AG08395 (cell line): ENCODE measurements at places on chromosomes 5 and 9.

- no peak for DNase-seq
These were observed 112.1 kb downstream of the KIF4B start for GRCh38 chr5:155125551-155126095.

DNA sequence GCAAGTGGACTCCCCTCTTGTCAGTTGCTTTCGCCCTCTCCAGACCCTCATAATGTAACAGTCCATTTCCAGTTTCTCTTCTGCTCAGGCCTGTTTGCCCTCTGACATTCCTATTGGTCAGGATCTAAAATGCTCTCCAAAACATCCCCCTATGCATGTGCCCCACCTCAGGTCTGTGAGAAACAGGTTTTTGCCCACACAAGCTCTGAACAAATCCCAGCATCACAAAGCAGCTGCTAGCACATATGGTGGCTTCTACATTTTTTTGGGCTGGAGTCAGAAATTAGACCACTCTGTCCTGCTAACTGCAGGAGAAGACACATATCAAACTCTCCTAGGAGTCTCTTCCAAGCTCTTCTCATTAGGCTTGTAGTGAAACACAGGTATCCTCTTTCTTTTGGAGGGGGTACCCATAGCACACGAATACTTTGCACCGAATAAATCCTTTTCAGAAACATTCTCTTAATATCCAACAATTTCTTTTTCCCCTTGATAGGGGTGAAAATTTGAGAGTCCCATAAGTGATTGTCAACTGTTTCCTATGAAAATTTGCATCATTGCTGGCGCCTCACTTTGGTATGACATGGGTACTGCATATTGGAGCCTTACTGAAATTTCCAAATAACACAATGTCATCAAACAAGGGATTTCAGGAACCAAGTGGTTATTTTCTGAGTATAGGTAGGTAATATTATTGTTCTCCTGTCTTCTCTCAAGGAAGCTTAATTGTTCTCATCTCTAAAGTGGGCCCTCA is 19.3 kb upstream of the HSPA9 start:
- DNase-seq: no peak

DNA sequence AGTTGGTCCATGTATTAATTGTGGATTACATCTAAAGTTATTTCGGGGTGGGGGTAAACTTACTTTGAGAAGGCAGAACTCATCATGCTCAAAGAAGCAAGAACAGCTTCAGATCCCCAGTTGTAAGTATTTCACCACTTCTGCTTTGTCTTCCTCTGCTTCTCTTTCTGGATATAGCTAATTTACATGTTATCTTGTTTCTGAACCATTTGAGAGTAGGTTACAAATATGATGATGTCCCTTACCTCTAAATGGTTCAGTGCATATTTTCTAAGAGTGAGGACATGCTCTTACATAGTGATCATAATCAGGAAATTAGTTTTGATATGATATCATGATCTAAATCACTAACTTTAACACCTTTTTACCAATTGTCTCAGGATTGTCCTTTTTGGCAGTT is 11.9 kb downstream of the TRIO start:
- no peak for DNase-seq

DNA sequence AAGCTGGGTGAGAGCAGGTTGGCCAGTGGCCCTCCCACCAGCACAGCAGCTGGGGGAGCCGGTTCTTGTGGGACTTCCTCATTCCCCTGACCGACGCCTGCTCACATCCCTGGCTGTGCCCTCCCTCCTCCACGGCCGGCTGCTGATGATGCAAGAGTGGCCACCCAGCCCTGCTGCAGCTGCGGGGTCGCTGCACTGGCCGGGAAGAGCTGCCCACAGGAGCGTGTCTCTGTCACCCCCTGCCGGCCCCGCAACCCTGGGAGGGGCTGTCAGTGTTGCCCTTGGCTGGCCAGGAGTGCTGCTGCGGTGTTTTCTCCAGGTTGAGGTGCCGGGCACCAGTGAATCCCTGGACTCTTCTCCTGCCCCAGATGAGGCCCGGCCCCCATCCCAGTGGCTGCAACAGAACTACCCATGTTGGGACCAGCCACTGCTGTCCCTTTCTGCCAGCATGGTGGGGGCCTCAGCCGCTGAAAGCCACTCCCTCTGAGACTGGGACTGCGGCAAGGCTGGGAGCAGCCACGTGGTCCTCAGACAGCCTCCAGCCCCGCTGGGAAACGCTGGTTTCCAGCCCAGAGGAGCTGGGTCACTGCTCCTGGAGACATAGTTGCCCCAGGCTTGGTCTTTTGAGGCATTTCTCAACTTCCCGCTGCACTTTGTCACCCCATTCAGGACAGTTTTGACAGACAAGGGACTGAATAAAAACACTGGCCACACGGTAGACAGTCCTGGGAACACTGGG is 739 bp downstream of the CARD9 start:
- peak; percentile 79 for DNase-seq

- DNase-seq: no peak
These were observed 176.4 kb downstream of the XRCC4 start for GRCh38 chr5:83253720-83254119.

- DNase-seq: no peak
These were observed 43.0 kb downstream of the HSD17B3 start for GRCh38 chr9:96258967-96259366.

- no peak for DNase-seq
These were observed 17.0 kb downstream of the IARS1 start for GRCh38 chr9:92276331-92277032.

DNA sequence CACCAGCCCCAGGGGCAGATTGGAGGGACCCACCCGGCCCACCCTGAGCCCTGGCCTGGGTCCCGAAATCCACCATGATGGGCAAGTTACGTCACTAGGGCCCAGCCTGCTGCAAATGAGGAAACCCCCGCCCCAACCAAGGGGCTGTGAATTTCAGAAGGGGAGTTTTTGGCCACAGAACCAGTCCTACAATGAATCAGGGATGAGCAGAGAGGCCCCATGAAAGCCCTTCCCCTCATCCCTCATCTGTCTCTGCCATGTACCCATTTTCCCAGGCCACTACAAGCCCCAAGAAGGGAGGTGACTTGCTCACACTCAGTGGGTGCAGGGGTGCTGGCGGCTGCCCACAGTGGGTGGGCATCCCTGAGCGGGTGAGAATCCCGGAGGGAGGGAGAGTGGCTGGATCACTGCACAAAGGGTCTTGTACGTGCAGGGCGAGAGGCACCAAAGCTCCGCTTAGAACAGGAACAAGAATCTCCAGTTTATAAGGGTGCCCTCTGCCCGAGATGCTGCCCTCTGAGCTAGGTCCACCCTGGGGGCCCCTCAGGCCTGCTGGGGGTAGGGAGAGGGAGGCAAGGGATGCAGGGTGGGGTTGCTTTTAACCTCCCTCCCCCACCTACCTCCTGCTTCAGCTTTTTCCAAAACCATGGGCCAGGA is 10.4 kb upstream of the TCF7 start:
- no peak for DNase-seq

DNA sequence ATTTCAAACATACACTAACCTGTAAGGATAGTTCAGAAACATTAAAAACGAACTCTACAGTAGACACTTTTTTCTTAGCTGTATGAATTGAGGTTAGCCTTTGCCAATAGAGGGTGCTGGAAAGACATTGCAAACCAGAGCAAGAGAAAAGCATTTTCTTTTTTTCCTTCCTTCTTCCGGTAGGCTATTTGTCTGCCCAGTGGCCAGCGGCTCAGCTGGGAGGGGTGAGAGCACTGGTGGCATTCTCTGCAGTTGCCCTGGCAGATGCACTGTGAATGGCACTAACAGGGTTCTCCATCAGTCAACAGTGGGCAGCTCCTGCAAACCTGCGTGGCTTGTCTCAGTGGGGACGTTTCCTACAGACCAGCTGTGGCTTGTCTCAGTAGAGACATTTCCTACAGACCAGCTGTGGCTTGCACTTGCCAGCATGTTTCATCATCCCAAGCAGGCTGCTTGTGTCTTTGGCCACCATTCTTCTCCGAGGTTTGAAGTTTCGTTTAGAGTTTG is 984.5 kb upstream of the CDH18 start:
- no peak for DNase-seq

- no peak for DNase-seq
These were observed 6.2 kb downstream of the LNPEP start for GRCh38 chr5:96942078-96942477.

- DNase-seq: peak; percentile 26
These were observed 49.1 kb downstream of the JADE2 start for GRCh38 chr5:134574521-134574920.

DNA sequence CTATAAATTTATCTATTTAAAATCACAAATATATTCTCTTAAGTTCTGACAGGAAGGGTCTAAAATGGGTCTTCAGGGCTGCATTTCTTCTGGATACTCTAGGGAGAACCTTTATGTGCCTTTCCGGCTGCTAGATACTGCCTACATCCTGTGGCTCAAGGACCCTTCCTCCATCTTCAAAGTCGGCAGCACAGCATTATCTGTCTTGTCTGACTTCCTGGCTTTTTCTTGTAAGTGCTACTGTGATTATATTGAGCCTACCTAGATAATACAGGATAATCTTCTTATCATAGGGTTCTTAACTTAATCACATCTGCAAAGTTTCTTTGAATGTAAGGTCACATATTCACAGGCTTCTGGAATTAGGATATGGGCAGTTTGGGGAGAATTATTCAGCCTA is 943.8 kb upstream of the TYRP1 start:
- no peak for DNase-seq

DNA sequence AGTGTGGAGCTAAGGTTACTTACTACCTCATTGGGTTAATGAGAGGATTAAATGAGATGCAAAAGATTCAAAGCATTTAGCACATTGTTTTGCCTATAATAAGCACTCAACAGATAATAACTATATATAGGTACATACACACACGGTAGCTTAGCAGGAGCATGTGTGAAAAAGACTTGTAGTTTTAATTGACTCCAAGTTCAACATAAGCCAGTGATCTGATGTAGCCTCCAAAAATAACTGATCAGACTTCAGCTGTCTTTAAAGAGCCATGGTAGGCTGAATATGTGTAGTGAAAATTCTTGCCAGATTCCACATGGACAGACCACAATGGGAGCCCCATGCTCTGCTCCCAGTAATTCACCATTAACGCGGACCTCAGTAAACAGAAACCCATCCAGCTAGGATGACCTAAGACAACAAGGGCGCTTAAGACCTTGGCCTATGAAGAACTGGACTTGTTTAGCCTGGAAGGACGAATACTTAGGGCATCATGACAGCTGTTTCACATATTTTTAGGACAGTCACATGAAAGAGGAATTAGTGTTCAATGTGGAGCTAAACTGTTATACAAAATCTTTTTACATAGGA is 115.1 kb upstream of the ZNF366 start:
- no peak for DNase-seq

DNA sequence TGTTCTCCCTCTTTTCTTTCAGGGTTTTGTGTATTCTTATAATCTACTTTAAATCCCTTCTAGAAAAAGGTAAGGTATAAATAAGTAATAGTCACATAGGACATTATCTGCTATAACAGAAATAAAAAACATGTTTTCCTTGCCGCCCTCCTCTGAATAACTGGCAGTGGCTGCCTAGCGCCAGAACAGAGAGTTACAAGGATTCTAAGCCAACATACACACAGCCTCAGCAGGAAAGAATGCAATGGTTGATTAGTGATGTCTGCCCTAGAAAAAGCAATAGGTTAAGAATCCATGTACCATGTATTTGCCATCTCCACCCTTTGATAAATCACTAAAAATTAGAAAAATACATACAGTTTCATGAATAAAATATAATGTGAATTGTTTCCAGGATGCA is 4.9 kb downstream of the MED27 start:
- DNase-seq: peak; percentile 40

GRCh38 chr5:60763061-60763460 is 63.1 kb upstream of the DEPDC1B start:
- no peak for DNase-seq

GRCh38 chr9:75372499-75373268 is 284.4 kb downstream of the OSTF1 start:
- no peak for DNase-seq

DNA sequence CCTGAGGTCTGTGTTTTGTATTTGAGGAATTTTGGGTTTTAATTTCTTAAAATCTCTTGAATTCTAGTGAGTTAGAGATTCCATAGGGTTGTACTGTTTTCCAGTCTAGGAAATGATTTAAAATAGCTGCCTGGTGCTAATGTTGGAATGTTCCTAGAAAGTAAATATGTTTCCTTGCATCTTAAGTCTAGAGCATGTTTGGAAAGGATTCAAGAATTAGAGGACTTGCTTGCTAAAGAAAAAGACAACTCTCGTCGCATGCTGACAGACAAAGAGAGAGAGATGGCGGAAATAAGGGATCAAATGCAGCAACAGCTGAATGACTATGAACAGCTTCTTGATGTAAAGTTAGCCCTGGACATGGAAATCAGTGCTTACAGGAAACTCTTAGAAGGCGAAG is 41.8 kb downstream of the LMNB1 start:
- no peak for DNase-seq

- peak; percentile 49 for DNase-seq
These were observed 72.3 kb downstream of the SEMA5A start for GRCh38 chr5:9473624-9474023.

- no peak for DNase-seq
These were observed 120.1 kb downstream of the BOD1 start for GRCh38 chr5:173496129-173496882.

- DNase-seq: no peak
These were observed 957 bp downstream of the PRELID1 start for GRCh38 chr5:177304392-177305119.

GRCh38 chr5:74503-75109 is 17.4 kb upstream of the PLEKHG4B start:
- no peak for DNase-seq
